ENCODE measurements at places on chromosomes 4 and X. TPM values are rescaled to one million over a fixed set of nuclear protein-coding genes. Genes with fewer than 3 reads are reported as not detected.

The TRIM60 gene
- polyA plus RNA-seq: not detected

The GABRA4 gene
- 0.73 TPM for polyA plus RNA-seq

The SLC6A14 gene
- polyA plus RNA-seq: 1.3 TPM

The DRD5 gene
- not detected for polyA plus RNA-seq

The ALAS2 gene
- polyA plus RNA-seq: not detected

The H2BW2 gene
- not detected for polyA plus RNA-seq

The PROM1 gene
- polyA plus RNA-seq: 0.37 TPM

The KLB gene
- polyA plus RNA-seq: 0.61 TPM

The HTT-AS gene
- not detected for polyA plus RNA-seq

The ELF4 gene
- 3.7 TPM for polyA plus RNA-seq

The SSX4B gene
- not detected for polyA plus RNA-seq

The GRIA3 gene
- polyA plus RNA-seq: not detected

The FAM47E gene
- 0.47 TPM for polyA plus RNA-seq
